ENCODE measurements at places on chromosomes 2 and 18.

DNA sequence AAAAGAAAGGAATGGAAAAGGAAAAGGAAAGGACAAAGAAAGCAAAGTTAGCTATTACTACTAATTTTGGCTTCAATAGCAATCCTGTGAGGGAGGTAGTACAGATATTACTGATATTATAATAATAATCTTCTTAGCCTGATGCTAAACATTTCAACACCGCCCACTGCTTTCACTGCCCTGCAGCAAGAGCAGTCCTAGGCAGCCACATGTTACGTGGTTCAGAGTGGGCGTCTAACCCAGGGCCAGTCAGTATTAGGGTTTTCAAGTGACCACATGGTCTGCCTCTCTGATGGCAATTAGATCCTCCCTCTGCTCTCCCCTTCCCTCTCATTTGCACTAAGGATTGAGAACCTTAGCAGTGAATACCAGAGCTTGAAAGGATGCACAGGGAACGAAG, 83.7 kb upstream of the ZNF397 start:
- no peak for DNase-seq

GRCh38 chr2:186590759-186591505, 1.1 kb downstream of the ITGAV start:
- no peak for DNase-seq

DNA sequence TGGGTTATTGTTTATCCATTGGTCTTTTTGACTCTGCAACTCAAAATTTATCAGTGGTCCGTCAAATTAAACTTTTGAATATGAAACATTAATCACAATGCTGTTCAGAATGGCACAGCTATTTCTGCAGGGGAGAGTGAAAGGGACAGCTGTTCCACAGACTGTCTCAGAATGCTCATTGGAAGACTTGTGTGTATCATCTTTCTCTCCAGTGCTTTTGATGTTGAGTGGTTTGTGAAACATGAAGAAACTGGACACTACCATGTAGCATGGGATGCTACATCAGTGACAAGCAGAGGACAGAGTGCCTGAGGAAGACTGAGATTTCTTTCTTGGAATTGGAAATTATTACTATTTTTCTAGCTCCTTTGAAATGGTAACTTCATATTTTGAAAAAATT, 115.7 kb downstream of the PLCL1 start:
- no peak for DNase-seq

GRCh38 chr2:232610081-232610480, 23.3 kb upstream of the EFHD1 start:
- DNase-seq, result no peak

DNA sequence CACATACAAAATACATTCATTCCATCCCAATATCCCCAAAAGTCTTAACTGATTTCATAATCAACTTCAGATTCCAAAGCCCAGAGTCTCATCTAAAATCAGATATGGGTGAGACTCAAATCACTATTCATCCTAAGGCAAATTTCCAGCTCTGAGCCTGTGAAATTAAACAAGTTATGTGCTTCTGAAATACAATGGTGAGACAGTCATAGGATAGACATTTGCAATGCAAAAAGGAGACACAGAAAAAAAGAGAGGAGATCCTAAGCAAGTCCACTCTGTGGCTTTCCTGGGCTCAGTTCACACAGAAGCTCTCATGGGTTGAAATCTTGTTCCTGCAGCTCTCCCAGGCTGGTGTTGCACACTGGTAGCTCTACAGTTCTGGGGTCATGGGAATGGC, 18.3 kb downstream of the ZNF892 start:
- DNase-seq, result no peak

DNA sequence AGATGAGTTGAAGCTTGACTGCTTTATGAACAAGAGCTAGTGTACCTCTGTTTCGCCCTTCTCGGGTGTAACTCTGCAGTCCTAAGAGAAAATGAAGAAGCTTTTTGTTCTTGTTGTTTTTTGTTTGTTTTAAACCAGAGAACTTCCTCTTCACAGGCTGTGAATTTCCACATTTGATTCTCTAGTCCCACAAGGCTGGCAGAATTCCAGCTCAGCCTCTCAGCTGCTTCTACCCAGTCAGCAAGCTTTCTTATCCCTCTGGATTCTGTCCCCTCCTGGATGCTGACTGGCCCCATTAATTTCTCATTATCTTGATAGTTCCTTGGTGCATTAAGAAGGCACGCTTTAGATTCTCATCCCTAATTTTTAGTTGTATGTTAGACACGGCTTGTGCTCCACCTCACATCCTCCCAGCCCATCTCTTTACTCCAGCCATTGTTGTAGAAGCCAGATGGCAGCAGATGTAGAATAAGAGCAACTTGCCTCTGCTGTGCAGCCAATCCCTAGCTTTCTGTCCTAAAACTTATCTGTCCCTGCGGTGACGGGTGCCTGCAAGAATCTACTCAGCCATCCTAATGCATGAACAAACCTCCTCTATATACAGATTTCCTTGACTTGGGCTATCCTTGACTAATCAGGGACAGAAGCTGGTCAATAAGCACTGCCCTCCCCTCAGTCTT, 12.3 kb upstream of the RESP18 start:
- DNase-seq, result no peak

Data from stimulated activated CD4-positive, alpha-beta T cell treated with anti-CD3 and anti-CD28 coated beads, Interleukin-4, amount 100 ng/mL, for 1 hour (primary cell).